ENCODE measurements at places on chromosomes 1 and 21.

DNA sequence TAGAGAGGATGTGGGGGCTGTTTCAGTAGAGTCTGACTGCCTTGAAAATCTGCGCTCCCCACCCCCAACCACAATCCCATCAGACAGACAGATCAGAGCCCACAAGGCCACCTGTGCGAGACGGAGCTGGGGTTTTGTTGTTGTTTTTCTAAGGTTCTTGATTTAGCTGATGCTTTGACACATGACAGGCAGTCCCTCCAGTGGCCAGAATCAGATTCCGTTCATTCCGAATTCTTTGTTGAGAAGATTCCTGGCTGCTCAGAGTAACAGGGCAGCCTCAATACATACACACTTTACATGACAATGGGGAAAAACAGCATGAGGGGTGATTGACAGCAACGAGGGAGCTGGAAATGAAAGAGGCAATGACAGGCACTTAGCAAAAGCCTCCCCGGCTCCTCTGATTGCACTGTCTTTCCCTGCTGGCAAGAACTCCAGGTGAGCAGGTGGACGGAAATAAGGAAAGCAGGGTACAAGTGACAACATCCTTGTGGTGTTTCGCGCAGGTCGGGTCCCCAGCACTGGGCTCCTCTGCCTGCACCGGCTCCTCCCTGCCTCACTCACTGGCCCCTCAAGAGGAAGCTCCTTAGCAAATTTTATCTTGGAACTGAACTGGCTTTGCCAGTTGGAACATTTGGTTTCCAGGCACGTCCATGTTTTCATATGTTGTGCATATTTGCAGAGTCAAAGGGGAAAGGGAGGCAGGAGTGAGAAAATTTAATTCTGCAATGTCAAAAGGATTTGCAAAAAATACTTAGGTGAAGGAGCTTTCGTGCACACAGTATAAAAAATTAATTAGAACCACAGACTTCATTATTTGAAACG, 148.7 kb downstream of the PGBD5 start:
- no peak for DNase-seq

DNA sequence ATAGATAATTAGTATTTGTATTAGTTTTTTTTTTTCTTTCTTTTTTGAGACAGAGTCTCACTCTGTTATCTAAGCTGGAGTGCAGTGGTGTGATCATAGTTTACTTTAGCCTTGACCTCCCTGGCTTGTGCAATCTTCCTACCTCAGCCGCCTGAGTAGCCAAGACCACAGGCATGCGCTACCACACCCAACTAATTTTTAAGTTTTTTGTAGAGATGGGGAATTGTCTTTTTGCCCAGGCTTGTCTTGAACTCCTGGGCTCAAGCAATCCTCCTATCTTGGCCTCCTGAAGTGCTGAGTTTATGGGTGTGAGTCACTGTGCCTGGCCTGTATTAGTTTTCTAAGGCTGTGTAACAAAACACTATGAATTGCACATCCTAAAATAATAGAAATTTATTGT, 58.3 kb downstream of the MSH4 start:
- no peak for DNase-seq

- DNase-seq: no peak
These were observed 33.4 kb downstream of the SNAP47 start for GRCh38 chr1:227768640-227769039.

- DNase-seq: peak; percentile 10
These were observed 18.9 kb downstream of the VANGL2 start for GRCh38 chr1:160419150-160419837.

DNA sequence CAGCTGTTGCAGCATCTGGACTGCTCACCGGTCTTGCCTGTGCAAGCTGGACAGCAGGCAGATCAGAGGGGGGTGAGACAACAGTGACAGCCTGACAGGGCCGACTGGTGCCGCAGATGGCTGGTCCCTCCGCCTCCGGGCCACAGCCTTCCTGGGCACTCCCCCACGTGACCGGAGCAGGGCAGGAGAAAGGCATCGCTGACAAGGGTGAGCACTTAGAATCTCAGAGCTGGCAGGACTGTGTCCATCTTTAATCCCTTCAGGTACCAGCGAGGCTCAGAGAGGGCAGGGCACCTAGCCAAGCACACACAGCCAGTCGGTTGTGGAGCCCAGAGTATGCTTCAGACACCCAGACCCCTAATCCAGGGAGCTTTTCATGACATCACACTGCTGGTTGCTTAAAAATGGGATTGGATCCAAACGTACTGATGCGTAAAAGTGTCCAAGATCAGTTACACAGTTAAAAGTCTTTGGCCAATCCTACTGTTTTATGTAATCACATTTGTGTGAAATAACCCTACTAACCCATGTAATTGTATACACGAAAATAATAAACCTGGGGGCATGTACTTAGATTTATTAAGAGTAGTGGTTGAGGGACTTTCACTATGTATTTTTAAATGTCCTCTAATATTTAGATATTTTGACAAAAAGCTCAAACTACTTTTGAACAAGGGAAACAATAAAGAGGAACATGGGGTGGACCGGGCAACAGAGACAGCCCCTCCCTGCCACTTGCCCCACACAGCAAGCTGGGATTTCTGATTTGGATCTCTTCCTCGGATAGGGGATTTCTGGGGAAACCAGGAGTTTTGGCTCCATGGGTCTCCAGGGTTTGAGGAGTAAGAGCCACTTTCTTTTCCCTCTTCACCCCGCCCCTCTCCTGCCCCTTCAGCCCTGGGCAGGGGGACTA, 758 bp upstream of the CNTN2 start:
- no peak for DNase-seq

DNA sequence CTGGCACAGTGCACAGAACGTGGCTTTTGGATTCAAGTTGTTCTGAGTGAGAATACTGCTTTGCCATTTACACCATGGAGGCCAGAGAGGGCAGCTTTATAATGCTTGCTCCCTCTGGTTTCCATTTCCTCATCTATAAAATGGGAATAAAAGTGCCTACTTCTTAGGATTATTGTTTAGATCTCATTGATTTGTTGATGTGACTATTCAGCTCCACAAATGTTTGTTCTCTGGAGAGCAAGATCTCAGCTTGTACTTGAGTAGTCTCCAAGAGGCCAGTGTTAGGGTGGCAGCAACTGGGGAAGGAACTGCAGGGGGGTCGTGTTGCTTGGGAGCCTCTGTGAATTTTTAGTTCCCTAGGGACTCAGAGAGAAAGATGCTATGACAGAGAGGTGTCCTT, 55.2 kb downstream of the YARS1 start:
- DNase-seq: no peak

GRCh38 chr1:103125219-103125618, 16.9 kb upstream of the COL11A1 start:
- DNase-seq: no peak

- no peak for DNase-seq
These were observed 48.5 kb upstream of the B3GALT5 start for GRCh38 chr21:39564200-39564599.

DNA sequence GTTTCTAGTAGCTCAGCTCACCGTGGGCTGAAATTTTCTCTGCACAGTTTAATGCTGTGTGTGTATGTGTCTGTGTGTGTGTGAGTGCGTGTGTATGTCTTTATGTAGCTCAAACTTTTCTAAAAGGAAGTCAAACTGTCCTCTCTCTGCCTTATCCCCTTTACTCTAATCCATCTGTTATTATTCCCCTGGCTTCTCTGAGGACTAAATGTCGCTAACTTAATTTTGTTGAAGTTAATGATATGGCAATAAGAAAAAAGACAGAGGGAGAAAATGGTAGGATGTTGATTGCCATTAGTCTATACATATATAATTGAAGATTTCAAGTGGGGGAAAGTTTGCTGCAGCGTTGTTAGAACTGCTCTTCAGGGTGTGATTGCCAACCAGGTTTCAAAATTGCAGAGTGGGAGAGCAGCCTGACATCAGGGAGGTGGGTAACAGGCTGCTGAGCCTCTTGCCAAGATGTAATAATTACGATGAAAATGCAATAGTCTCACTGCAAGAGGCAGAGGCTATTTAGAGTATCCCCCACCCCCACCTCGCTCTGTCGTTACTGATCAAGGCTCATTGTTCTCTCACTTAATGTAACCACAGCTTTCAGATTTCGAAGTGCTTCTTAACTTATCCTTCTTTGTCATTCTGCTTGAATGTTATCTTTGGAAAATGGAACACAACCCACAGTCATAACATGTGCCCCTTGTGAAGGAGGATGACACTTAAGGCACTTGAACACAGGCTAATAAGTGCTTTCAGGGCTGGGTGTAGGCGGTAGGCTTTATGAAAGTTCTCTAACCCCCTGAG, 559.0 kb upstream of the PLXNA2 start:
- no peak for DNase-seq

DNA sequence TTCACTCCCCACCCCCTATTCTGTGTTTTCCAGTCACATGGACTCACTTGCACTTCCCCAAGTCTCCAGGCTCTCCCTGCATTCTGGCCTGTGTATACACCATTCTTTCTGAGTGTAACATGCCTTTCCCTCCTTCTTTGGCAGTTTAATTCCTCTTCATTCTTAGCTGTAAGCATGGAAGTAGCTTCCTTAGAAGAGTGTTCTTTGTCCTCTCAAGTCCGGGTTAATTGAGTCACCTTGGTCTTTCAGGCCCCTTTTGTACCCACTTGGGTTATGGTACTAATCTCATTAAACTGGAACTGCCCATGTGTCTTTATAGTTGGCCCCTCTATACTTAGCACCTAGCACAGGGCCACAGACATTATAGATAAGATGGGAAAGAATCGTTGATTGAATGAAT, 525.3 kb upstream of the ADGRL4 start:
- DNase-seq: no peak

GRCh38 chr1:244010191-244010590, 40.9 kb upstream of the ZBTB18 start:
- no peak for DNase-seq

GRCh38 chr21:44949779-44950198, 10.0 kb downstream of the SLX9 start:
- DNase-seq: peak; percentile 91

GRCh38 chr1:192559115-192560006, 16.2 kb upstream of the RGS1 start:
- DNase-seq: no peak

DNA sequence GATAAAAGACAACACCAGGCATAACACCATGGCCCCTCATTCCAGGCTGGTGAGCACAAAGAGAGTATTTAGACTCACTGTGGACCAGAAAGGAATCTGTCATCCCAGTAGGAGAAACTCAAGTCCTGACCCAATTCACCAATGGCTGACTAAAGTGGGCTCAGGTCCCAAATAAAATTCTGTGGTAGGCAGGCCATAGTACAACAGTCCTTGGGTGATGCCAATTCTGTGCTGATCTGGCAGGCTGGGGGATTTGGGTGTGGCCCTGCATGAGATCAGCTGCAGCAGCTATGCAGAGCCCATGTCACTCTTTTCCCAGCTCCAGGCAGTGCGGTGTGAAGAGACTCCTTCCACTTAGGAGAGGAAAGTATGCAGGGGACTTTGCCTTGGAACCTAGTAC, 245.1 kb downstream of the LBR start:
- DNase-seq: no peak

DNA sequence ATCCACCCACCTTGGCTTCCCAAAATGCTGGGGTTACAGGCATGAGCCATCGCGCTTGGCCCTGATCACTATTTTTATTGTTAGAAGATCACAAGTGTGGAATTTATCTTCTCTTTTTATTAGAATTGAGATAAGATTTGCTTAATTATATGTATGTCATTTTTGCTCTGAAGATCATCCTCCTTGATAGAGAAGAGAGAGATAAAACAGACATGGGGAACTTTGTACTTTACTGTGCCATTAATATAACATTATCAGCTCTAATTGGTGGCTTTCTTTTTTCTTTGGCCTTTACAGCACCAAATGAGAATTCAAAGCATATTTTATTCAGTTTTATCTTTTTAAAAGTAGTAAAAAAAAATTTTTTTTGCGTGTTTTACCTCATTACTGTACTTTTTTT, 46.8 kb downstream of the SCP2 start:
- DNase-seq: no peak

GRCh38 chr1:12565094-12565965, 52.7 kb downstream of the DHRS3 start:
- DNase-seq: no peak

DNA sequence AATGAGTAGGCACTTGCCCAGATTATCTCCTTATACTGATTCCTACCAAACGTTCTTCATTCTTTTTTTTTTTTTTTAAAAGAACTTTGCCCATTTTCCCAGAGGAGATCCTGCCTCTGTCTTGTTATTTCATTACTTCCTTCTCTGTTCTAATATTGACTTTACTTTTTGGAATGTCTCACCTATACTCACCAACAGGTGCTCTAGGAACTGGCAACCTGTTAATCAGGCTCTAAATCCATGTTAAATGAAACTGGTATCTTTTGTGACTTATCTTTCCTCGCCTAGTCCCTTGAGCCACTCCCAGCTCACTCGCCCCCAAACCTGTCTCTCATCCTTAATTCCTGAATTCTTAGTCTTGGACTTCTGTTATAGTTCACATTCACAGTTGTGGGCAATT, 1.2 kb upstream of the CRCT1 start:
- DNase-seq: no peak

DNA sequence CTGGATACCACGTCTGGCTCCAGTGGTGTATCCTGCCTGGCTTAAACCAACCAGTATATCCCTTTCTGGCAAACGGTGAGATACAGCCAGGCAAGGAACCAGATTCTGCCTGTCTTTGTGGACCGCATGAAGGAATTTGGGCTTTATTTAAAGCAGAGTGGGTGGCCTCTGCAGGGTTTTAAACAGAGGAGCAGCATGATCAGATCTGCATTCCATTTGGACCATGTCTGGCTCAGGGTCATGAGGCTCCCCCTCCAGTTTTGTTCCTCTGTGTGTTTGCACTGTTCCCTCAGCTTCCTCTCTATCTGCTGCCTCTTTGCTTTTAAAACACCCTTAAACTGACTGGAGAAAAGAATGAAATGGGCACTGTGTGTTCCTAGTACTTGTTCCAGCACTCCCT, 195.0 kb downstream of the GIPC2 start:
- no peak for DNase-seq

- no peak for DNase-seq
These were observed 32.4 kb downstream of the SLAMF1 start for GRCh38 chr1:160614410-160614809.

GRCh38 chr1:110489973-110490542, 28.9 kb downstream of the KCNA10 start:
- no peak for DNase-seq

DNA sequence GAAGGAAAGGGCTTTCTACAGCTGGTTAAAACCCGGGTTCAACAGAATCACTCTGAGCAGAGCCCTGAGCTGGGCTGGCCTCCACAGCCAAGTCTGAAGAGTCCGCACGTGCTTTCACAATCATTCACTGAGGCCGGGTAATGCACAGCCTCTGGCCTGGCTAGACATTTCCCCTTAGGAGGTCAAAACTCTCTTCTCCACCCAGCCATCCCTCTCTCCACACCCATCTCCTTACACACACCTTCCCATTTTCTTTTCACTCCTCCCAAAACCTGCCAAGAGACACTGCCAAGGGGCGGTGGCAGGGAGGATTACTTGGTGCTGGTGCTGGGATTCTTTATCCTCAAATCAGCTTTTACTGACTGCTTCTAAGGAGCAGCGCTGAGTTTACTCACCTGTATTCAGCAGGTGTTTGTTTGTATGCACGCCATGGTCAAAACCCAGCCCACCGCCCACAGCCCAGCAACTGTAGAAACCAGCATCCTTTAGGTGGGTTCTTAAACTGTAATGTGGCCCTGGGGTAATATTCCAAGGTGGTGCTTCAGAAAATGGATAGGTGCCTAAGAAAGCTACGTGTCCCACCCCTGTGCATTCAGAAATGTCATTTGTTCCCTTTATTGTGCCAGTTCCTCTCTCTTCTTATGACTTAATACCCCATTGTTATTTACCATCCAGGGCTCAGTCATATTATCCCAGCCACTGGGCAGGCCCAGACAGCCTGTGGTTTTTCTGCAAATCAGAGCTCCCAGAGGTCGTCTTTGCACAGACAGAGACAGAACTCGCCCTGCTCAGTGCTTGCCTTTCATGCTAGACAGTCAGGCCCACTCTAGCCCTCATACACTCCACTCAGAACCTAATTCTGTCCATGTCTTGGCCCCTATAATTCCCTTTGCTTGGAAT, 80.2 kb downstream of the ADSS2 start:
- DNase-seq: no peak
